ENCODE measurements at places on chromosomes 2 and 18.

DNA sequence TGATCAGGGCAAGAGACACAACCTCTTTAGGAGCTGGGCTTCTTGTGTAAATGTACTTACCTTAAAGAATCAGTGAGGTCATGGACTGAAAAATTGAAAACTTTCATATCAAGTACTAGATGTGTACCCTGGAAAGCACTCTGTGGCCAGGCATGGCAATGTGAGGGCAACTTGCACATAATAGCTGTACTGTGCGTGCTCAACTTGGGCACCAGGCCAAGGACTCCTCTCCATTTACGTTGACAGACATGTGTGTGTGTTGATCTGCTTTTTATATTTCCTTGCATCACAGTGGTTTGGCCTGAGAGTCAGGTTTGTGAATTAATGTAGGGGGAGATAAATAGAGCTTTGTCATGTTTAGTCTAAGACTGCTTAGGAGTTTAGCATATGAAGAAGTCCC is 669.5 kb upstream of the REG3G start:
- no peak for DNase-seq

DNA sequence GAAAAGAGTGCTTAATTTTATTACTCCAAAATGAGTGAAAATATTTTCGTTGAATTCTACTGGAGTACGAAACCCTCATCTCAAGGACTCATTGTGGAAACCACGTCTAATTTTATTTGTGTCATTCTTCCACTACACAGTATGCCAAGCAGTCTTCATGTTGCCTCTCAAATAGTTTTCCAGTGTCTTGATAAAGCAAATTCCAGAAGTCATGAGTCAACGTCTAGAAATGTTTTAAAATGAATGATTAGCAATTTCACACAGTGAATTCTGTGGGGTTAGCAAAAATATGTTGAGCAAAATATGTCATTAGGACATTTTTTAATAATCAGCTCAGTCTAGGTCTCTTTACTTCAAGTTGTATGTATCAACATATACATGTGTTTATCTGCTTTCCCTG is 865.5 kb downstream of the DSC3 start:
- DNase-seq = no peak

GRCh38 chr2:129798301-129798581 is 181.2 kb upstream of the RAB6C start:
- no peak for DNase-seq

DNA sequence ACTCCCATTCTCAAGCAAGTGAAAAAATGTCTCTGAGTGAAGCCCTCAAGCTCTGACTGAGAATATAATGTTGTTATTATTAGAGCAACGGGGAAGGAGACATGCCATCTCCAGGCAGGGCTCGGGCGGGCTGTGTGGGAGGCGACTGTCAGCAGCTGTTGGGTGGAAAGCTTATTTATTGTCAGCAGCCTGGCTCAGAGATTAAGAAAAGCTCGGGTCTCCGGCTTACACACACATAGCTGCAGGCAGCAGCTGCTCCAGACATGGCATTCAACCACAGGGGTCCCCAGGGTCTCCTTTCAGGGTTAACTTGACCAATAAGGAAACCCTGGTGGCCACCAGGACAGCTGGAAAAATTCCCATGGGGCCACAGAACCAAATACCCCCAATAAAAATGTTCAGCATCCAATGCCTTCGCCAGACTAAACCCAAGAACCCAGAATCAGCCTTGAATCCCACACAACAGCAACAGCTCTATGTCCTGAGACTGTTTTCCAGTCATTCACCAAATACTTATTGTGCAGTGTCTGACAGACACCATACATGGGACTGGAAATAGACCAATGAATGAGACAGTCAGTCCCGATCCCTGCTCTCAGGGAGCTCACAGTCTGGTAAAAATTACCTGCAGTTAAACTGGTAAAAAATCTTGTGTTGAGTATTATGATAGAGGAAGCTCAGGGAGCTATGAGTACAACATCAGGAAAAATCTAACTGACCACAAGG is 70.5 kb upstream of the RTN4 start:
- no peak for DNase-seq

GRCh38 chr2:157427003-157427921 is 16.6 kb downstream of the CYTIP start:
- no peak for DNase-seq

DNA sequence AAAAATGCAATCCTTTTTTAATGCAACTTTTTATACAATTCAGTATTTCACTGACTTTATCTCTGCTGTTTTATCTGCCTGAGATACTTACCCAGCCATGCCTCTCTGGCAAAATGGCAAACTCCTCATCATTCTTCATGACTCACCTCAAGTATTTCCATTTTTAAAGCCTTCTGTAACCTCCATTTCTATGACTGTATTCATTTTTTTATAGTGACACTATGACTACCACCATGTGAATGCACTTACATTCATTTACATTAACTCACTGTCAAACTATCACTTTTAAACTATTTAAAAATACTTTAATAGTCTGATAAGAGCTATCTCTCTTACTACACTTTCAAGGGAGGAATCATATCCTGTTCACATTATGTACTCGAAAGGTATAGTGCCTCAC is 99.4 kb upstream of the SCN7A start:
- DNase-seq = no peak

DNA sequence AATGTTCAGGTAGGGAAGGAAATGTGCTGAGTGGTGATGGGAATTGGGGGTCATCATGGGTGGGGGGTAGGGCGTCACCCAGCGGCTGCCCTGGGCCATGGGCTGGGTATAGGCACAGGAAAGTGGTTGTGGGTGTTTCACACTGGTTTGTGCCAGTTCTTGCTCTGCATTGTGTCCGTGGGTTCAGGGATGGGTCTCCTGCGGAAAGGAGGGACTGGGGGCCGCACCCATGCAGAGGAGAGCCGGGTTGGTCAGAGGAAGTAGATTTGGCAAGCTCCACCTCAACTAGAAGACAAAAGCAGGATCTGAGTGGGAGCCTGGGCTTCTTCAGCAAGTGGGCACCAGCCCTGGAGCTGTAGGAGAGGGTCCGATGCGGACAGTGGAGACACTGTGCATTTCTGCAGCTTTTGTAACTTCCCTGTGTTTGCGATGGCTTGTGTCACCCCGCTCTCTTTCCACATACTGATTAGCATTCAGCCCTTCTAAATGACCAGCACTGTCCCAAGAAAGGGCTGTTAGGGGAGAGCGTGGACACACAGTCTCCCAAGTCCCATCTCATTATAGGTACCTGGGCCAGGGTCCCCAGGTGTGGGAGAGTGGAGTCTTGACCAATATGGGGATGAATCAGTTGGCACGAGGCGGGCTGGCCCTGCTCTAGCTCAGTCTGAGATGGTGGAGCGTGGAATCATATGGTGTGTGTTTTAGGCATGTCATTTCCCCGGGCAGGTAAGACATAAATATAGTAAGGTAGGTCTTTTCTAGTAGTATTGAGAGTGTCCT is 67.2 kb downstream of the LRRFIP1 start:
- DNase-seq = peak; percentile 44

DNA sequence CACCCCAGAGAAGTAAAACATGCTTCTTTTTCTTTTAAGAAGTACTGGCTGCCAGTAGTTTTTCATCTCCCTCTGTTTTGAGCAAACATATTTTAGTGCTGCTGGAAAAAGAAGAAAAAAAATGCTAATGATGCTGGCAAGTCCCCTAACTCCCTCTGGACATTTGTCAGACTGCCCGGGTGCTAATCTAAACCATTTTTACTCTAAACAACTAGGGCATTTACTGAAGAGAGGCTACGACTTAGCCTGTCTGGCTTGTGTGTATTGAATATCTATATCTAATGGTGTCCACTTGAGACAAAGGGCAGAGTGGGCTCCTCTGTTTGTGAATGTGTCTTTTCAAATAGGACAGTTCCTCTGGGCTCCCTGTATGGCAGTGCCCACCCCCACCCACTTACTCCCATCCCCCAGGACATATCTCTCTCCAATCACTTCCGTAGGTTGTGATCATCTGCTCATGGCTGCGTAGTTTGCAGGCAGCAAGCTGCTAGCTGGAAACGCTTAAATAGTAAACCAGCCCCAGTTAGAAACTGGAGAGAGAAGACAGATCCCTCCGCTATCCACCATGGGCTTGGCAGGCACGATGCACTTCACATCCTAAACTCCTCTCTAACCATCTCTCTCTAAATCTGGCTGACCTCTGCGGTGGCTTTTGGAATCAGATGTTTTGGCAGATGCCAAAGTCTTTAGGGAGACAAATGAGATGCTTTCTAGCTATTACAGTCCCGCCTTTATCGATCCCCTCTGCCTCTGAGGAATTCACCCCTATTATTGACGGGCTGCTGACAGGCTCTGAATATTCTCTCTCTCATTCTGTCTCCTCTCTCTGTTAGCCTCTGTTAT is 58.3 kb downstream of the DOCK10 start:
- DNase-seq = no peak

GRCh38 chr2:127175041-127175721 is 44.9 kb downstream of the CYP27C1 start:
- no peak for DNase-seq

GRCh38 chr2:61485281-61485680 is 14.4 kb upstream of the USP34 start:
- no peak for DNase-seq

- DNase-seq = no peak
These were observed 2.7 kb downstream of the KATNAL2 start for GRCh38 chr18:46920067-46920466.

DNA sequence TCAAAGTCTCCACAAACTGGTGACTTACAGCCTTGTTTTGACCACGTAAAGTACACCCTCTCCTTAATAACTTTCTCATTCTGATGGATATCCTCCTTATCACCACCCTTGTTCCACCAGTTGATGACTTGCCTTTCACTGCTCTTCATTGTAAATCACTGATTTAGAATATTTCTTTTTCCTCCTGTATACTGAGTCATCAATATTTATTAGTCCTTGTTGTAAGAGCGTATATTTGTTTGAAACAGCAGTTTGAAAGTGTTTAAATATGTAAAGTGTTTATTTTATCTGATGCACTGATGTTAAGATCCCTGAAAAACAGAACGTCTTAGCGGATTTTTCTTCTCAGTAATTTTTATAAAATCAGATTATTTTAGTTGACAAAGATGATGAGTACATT is 34.2 kb upstream of the DYSF start:
- no peak for DNase-seq

DNA sequence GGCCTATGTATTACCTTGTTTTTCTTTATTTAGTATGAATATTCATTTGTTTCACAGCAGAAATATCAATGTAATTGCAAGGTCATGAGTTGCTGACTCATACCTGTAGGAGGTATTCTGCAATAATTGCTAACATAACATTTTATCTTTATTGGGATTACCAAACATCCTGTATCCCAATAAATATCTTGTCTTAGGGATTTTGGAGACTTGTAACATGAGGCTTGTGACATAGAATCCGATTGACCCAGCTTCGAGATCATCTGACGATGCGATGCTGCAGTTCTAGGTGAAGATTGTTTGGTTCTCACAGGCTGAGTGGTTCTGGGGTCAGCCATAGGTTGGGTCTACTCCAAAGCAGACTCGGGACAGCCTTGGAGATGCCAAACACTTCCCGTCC is 133.4 kb upstream of the RND3 start:
- no peak for DNase-seq

- no peak for DNase-seq
These were observed 317.8 kb downstream of the NRXN1 start for GRCh38 chr2:50714089-50714488.

- DNase-seq = no peak
These were observed 268.5 kb downstream of the HAUS1 start for GRCh38 chr18:46372670-46373069.

DNA sequence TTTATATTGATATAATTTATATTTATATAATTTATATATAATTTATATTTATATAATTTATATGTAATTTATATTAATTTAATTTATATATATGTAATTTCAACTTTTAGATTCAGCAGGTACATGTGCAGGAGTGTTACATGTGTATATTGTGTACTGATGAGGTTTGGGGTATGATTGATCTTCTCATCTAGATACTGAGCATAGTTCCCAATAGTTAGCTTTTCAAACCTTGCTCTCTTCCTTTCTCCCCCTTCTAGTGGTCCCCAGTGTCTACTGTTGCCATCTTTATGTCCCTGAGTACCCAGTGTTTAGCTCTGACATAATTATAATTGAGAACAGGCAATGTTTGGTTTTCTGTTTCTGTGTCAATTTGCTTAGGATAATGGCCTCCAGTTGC is 1335.3 kb upstream of the CDH2 start:
- DNase-seq = no peak

GRCh38 chr2:112305132-112305531 is 29.7 kb downstream of the ZC3H6 start:
- no peak for DNase-seq

GRCh38 chr2:7437716-7438632 is 520.8 kb downstream of the RNF144A start:
- DNase-seq = no peak

DNA sequence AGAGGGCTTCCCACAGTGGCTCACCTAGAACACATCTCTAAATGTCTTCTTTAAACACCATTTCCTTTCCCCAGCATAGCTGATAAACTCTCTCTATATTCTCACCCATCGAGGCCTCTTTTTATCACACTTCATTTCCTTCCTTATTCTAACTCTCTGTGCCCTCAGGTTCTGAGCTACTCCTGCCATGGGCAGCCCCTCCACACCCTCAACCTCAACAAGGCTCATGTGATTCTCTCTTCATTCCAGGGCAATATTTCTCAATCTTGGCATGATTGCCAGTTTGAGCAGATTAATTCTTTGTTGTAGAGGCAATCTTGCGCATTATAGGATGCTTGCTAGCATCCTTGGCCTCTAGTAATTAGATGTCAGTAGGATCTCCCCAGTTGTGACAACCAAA is 999.1 kb downstream of the TSN start:
- no peak for DNase-seq

DNA sequence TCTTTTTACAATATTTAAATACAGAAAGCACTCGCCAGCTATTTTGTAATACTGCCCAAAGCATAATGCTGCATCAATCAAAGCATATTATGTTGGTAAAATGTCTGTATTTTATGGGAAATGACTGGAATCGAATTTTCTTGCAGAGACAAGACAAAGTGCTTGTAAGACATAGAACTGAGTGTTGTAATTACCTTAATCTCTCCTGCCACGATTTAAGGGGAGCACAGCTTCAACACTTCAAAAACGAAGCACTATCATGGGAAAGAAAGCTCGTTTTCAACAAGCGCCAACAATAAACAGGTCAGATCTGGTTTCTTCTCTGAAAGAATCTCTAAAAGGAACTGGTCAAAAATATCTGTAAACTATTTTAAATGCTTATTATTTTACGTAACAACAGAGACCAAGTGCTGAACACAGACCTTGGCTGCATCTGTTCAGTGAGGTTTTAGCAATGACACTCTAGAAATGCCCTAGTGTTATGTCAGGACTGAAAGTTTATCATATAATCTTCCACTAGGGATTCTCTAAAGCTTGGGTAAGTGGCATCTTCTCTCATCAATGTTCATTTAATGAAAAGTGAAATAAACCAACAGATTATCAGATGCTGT is 19.0 kb downstream of the RND3 start:
- DNase-seq = no peak

GRCh38 chr2:20304411-20304810 is 46.2 kb downstream of the PUM2 start:
- no peak for DNase-seq

DNA sequence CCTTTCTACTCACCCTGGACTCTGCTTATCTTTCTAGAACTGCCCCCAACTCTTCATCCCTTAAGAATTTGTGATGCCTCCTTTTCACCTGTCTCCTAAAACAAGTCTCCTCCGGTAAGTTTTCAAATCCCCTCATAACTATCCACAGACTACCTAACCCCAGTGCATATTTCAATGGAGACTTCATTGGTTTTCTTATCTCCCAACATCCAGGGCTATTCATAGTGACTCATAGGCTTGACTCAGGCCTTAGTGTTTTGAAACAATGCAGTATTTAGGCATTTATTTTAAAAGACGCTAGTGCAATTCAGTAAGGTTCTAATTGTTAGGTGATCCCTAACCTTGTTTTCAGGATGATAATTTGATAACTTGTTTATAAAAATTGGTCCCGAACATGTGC is 399.2 kb downstream of the CPS1 start:
- no peak for DNase-seq
